ENCODE measurements at places on chromosomes 3 and 15. TPM values are rescaled to one million over a fixed set of nuclear protein-coding genes. Genes with fewer than 3 reads are reported as not detected.

Gene MYRIP
- 3.4 TPM for total RNA-seq

- no peaks in the 10 kb centered on the region for H3K27me3 ChIP-seq
- no peaks in the 10 kb centered on the region for H3K36me3 ChIP-seq
- H3K4me3 ChIP-seq = no peak overlapping the region
- no peaks in the 10 kb centered on the region for H3K4me1 ChIP-seq
- no peak for DNase-seq
- H3K27ac ChIP-seq = no peak overlapping the region
Measured at GRCh38 chr3:37745076-37745475, 116.6 kb upstream of the CTDSPL start.

GRCh38 chr3:15052335-15053242, 12.5 kb downstream of the MRPS25 start:
- H3K27ac ChIP-seq = no peak overlapping the region
- H3K4me1 ChIP-seq = no peaks in the 10 kb centered on the region
- H3K36me3 ChIP-seq = peaks cover 26% of the 10 kb centered on the region
- H3K4me3 ChIP-seq = no peak overlapping the region
- no peaks in the 10 kb centered on the region for H3K27me3 ChIP-seq

Gene C3orf85
- total RNA-seq = not detected

Gene ECE2
- total RNA-seq = 0.86 TPM

Gene AMIGO3
- 2.9 TPM for total RNA-seq

Gene TTLL13
- total RNA-seq = not detected

DNA sequence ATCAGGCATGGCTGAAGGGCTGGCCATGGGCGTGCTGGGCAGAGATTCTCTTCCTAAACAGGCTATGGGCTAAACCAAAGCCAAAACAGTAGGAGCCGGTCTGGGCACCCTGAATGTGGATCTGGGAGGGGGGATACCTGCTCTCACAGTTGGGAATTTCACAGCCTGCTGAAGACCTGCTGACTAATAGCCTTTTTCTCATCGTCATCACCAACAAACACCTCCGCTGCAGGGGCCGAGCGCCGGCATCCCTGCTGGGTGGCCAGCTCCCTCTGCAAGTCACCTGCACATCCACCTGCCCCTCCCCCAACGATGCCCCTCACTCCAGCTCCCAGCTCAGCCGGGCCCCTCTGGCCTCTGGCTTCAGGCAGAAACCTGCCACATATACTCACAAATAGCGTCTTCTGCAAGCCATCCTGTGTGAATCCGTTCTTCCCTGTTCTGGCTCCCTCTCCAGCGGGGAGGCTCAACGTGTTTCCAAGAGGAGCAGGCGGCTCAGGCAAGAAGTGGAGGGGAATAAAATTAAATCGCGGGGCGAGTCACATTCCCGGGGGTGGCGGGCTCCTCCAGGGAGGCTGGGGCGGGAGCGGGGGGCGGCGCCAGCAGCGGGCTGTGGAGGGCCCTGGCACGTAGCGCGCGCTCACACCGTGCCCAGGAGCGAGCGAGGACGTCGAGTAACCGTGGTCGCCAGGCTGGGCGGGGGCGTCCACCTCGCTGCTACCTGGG, 466 bp downstream of the IQSEC1 start:
- no peak overlapping the region for H3K27ac ChIP-seq
- H3K27me3 ChIP-seq = peaks cover 38% of the 10 kb centered on the region
- peak overlapping the region; percentile 12 for H3K4me3 ChIP-seq
- DNase-seq = peak; percentile 61
- H3K4me1 ChIP-seq = no peaks in the 10 kb centered on the region

Data from H1 (cell line).